ENCODE measurements at places on chromosomes 11 and 22. TPM values are rescaled to one million over a fixed set of nuclear protein-coding genes. Genes with fewer than 3 reads are reported as not detected.

The GRAP2 gene
- total RNA-seq = 4.1 TPM

DNA sequence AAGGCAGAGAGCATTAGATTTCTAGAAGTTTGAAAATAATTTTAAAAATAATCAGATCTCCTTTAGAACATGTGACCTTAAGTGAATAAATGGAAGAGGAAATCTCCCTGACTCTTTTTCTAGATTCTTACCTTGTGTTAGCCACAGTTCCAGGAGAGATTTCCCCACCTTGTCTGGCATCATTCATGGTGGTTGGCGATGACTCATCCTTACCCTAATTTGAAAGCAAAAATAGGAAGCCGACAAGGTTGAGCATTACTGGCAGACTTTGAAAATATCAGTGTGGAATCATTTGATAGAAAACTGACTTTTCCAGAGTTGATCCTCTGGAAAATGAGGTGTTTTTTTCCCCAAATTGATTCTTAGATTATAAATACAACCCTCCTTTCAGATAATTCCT is 48.1 kb downstream of the CNTN5 start:
- DNase-seq = no peak

DNA sequence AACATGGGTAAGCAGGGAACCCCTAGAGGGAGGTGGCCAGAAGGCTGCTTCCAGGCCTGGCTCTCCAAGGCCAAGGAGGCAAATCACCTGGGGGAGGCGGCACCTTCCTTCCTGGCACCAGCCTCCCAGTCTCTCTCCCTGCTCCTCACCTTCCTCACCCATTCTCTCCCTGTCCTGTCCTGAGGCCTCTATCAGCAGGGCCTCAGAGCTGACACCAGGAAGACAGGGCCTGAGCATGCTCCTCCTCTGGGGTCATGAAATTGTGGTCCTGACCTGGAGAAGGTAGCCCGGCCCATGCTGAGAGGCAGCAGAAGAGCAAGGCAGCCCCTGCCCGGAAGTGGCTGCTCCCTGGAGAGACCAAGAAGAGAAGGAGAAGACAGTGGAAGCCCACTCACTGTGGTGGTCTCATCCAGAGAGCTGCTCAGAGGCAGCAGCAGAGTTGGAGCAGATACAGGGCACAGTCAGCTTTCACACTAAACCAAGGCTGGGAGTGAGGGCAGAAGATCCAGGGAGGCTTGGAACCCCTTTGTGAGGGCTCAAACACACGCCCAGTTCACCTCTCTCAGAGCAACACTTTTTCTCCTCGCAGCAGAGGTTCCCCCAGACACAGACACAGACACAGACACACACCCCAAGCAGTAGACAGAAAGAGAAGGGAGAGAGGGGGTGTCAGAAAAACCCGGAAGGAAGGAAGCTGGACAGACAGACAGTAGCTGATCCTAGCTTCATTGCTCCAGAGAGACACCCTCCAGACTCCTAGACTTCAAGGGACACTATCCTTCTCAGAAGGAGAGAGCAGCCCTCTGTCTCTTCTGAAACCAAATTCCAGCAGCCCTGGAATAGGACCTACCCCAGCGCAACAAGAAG is 1.8 kb downstream of the BCL9L start:
- no peak for DNase-seq

GRCh38 chr11:130689222-130689908 is 226.9 kb downstream of the SNX19 start:
- DNase-seq = no peak

The CDC45 gene
- total RNA-seq = 1.7 TPM

DNA sequence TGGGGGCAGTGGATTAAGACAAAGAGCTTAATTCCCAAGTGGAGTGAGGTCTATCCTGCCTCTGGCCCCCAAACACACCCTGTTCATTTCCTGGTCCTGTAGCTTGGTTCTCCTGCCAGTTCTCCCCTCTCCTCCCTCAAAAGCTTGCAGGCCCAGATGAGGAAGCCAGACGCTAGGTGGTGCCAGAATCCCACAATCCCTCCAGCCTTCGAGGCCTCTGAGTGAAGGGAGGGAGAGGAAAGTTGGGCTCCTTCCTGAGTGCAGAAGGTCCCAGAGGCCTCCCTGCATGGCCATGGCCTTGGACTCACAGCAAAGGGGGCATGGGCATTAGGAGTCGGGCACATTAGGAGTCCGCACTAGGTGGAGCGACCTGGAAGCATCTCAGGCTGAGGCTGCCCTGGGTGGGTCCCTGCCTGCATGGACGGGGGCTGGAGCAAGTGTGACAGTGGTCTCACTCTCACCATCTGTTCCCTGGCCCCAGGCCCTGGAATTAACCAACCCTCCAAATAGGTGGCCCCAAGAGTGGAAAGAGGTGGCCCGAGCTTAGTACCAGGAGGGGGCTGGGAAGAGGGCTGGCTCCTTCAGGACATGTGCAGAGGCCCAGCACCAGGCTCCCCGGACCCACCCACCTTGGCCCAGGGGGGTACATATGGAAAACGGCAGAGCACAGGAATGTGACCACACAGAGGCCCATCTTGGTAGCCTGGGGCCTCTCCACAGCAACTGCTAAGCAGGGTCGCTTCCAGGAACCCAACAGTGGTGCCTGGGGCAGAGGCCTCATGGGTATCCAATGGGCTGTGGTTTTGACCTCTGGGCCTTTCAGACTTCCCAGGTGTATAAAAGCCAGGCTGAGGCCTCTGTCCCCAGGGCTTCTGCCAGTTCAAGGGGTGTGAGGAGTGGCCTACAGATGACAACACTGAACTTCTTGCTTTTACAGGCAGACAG is 5.2 kb downstream of the FXYD2 start:
- peak; percentile 87 for DNase-seq

The OR51A2 gene
- total RNA-seq = not detected

The TTLL1 gene
- 5.0 TPM for total RNA-seq

The KDM4F gene
- not detected for total RNA-seq

DNA sequence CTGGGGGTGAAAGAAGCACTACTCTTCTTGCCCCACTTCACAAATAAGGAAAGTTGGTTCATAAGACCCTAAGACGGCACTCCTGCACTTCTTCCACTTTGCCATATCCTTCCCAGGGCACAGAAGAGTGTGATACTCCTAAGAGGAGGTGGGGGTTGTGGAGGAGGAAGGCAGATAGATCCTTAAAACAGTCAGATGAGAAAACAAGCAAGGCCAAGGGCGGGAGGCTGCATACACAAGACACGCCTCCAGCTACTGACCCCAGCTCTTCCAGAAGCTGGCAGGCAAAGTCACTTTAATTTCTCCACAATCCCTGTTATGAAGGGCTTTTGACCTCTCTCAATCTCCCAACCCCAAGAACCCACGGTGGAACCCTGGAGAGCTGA is 1.6 kb upstream of the CHRM4 start:
- no peak for DNase-seq

GRCh38 chr11:118060869-118061268 is 16.0 kb upstream of the TMPRSS4 start:
- peak; percentile 73 for DNase-seq

GRCh38 chr11:121451178-121451985 is 732 bp upstream of the SORL1 start:
- no peak for DNase-seq

DNA sequence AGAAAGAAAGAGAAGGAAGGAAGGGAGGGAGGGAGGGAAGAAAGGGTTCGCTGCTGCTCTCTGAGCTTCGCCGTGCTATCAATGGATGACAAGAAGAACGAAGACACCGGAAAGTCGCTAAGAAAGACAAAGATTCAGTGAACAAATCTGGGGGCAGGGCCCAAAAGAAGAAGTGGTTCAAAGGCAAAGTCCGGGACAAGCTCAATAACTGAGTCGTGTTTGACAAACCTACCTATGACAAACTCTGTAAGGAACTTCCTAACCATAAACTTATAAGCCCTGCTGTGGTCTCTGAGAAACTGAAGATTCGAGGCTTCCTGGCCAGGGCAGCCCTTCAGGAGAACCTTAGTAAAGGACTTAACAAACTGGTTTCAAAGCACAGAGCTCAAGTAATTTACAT is 2.9 kb upstream of the TTLL1 start:
- no peak for DNase-seq

- DNase-seq = no peak
Measured at GRCh38 chr11:121688055-121688491, 235.3 kb upstream of the SORL1-AS1 start.

The SLC25A18 gene
- 0.76 TPM for total RNA-seq

GRCh38 chr11:20623252-20623651 is 23.8 kb downstream of the SLC6A5 start:
- no peak for DNase-seq

DNA sequence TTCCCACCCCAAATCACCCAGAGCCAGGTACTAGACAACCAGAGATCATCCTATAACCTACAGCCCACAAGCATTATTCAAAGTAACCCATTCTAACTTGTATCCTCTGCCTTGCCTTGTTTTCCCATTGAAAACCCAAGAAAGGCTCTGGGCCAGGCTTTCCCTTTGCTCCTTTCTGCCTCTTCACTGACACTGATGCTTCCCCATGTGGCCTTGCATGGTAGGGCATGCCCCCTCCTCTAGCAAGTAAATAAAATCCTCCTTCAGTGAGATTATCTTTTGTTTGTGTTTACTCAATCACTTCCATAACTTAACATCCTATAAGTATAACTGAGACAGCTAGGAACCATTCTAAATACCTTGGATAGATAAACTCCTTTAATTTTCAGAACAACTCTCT is 65.6 kb upstream of the FAR1 start:
- no peak for DNase-seq

The FAM111B gene
- 0.48 TPM for total RNA-seq

All from posterior vena cava (tissue), 2 donors.